ENCODE measurements at places on chromosomes 13 and 19.

DNA sequence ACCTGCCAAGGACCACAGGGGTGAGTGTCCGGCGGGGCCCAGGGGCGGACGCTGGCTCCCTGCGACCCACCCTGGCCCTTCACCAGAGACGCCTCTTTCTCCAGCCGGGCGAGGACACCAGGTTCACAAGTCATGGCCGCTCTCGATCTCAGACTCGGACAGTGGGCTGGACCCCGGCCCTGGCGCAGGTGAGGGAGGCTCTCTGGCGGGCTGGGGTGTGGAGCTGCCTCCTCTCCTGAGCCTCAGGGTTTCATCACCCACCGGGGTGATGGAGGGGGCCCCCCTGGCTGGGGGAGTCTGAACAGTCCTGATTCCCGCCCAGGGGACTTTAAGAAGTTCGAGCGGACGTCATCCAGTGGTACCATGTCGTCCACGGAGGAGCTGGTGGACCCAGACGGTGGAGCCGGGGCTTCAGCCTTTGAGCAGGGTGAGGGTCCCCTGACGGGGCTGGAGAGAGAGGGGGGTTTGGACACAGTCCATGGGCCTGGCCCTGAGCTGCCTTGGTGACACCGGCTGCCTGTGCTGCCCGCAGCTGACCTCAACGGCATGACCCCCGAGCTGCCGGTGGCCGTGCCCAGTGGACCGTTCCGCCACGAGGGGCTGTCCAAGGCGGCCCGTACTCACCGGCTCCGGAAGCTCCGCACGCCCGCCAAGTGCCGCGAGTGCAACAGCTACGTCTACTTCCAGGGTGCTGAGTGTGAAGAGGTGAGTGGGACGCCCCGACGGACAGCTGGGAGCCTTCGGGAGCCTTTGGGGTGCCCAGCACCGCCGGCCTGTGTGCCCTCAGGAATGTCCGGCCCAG, 13.6 kb downstream of the ARHGAP45 start:
- DNase-seq, result no peak

GRCh38 chr19:48443256-48443655, 2.5 kb upstream of the GRWD1 start:
- DNase-seq, result no peak

- no peak for DNase-seq
These were observed 9.8 kb downstream of the ECSIT start for GRCh38 chr19:11519138-11519537.

DNA sequence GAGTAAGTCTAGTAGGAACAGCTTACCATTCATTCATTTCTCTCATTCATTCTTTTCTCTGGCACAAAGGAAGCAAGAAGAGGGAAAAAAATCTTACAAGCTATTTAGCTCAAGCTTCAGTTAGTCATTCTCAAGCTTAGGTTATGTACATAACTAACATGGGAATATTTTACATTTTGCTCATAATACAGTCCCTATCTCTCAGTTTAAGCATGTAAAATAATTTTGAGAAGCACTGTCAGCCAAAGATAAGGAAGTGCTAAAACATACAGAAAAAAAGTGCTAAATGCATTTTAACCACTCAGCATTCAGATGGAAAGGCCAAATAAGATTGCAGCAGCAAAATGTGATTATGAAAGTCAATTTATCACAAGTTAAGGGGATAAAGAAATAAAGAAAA, 7.9 kb downstream of the RBM26 start:
- DNase-seq, result no peak

DNA sequence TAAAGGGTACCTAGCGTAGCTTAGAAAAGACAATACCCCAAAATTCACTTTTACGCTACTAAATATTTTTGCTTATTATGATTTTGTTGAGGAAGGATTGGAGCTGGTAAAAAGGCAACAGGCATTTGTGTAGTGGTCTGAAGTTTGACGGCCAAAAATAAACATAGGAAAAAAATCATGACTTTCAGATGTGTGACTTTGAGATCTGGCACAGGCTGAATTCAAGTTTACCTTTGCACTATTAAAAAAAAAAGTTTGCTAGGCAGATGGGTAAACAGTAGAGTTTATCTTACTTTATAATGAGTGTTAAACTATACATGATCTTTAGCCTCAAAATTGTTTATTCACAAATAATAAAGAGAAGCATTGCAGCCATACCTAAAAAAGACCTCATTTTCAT, 24.3 kb upstream of the INTS6 start:
- DNase-seq, result no peak

DNA sequence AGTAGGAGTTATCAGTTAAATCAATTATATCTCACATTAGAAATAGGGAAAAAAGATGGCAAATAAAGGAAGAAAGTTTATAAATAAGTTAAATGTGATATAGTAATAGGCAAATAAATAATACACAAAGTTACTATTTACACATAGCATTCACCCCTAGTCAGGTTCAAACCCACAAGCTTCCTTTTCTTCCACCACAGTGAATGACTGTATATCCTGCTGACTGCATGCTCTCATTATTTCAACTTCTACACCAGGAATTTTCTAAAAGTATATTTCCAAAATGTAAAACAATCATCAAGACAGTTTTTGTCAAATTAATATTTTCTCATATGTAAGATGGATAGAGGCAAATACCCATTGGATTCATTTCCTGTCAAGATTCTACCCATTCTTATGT, 548.6 kb upstream of the SLITRK5 start:
- peak; percentile 38 for DNase-seq

DNA sequence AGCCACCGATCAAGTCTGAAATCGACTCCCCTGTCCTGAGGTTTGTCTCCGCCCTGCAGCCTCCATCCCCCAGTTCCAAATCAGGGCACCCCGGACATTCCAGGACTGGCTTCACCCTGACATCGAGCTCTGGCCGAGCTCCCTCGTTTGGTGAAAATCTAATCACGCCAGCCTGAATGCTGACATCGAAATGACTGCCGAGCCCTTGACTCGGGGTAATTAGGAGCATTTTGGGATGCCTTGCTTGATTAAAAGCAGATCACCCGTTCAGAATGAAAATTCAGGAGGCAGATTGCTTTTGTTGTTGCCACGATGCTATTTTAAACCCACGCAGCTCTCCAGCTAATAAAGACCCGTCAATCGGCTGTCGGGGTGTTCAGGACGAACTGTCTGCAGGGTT, 34.3 kb downstream of the ZNRF4 start:
- DNase-seq, result no peak

GRCh38 chr13:48739386-48739964, 85.7 kb downstream of the CYSLTR2 start:
- no peak for DNase-seq

- no peak for DNase-seq
These were observed 440.3 kb downstream of the IRS2 start for GRCh38 chr13:109346060-109346459.

- peak; percentile 99 for DNase-seq
These were observed 89.0 kb upstream of the CSNK1A1L start for GRCh38 chr13:37194428-37194861.

- DNase-seq, result peak; percentile 73
These were observed 34.9 kb upstream of the TPM4 start for GRCh38 chr19:16041299-16041990.

GRCh38 chr19:3115411-3115810, 20.4 kb upstream of the GNA15 start:
- no peak for DNase-seq

DNA sequence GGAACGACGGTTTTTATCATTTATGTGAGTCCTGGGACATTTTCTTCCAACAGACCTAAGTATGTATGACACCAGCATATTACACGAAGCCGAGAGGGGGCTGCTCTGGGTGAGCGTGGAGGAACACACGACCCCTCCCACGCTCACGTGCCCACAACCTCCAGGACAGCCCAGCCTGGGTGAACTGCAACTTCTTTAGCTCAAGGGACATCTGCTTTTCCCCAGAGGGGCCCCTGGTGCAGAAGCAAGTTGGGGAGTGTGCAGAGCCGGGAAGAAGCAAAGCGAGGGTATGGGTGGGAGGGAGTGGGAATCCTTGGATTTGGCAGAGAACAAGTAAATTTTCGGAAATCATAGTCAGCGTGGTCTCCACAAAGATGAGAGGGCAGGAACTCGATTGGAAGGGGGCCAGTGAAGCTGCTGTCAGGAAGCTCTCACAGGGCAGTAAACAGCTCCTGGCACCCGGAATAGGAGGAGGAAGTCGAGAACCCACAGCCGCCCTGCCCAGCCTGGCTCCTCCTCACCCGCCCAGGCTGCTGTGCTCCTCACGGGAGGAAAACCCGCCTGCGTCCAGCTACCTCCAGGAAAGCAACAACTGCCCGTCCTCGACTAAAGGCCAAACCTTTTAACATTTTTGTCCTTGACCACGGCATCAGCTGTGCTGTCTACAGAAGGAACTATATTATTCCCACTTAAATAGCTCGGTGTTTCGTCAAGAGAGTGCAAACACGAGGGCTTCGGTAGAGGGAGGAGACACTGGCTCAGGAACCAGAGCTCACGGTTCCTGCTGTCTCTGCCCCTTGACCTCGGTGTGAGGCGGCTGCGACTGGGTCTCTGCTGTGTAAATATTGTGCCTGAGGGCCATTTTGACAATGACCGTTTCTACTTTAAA, 17.2 kb upstream of the CFAP97D2 start:
- peak; percentile 29 for DNase-seq

GRCh38 chr13:93620181-93620765, 393.7 kb downstream of the GPC6 start:
- DNase-seq, result peak; percentile 26

DNA sequence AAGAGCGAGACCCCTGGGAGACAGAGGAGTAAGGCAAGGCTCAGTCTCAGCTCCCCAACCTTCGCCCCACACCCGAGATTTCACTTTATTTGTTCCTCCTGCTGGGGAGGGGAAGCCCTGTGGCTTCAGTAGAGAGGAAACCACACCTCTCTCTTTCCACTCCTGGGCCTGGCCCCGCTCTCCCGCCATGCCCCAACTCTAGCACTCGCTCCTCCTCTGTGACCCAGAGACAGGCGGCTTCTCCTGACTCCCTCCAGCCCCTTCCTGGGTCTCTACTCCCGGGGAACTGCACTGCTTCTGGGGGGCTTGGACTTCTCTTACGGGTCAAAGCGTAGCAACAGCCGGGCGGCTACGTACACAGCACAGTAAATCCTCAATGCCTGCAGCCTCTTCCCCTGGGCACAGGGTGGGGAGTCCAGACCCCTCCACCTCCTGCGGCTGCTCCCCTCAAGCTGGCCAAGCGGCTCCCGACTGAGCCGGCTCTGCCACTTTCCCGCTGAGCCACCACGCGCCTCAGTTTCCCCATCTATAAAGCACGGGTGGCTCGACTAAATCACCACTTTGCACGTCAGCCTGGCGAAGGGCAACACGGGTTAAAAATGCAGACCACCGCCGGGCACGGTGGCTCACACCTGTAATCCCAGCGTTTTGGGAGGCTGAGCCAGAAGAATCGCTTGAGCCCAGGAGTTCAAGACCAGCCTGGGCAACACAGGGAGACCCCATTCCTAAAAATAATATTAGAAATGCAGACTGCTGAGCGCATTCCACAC, 1.4 kb downstream of the RNF126 start:
- DNase-seq, result no peak

DNA sequence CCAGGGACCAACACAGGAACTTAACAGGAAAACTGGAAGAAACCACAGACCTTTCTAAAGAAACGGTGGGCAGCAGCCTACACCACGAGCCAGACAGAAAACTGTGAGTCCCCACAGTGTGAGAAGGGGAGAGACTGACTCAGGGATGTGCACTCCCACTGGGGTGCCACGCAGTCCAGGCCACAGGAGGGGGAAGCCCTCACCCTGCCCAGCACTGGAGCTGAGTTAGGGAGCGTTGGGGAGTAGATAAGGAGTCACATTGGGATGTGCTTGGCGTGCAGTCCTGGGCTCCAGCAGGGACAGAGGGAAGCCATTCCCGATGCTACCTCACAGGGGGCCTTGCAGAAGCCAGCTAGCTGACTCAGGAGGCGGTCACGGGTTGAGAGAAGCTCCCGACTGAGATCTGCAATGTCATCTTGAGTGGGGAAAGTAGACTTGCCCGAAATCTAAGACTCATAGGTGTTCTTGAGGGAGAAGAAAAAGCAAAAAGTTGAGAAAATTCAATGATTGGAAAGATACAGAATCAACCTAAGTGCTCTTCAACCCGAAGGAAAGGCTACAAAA, 17.3 kb downstream of the SIGLEC8 start:
- DNase-seq, result no peak

DNA sequence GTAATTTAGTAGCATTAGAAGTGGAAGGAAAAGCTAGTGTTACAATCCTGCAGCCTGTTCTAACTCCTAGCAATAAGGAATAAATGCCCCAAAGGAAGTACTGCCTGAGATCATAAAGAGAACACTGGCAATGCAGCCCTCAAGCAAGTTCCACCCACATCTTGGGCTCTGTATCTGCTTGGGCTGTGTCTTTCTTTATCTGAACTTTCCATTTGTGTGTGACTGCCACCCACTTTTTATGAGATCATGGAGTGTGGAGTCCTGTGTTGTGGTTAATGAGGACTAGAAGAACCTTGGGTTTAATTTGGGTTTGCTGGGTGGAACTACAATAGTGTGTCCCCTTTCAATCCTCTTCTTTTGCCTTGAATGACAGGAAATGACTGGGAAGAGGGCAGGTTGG, 38.2 kb downstream of the RFXAP start:
- no peak for DNase-seq

GRCh38 chr19:51034704-51035103, at the start of gene KLK12:
Gene KLK12, minus strand, starts transcription at chr19:51035002. Its CDS starts 381 bp downstream, at chr19:51034621.
- no peak for DNase-seq

GRCh38 chr19:40693896-40694295, 3.4 kb upstream of the NUMBL start:
- no peak for DNase-seq

DNA sequence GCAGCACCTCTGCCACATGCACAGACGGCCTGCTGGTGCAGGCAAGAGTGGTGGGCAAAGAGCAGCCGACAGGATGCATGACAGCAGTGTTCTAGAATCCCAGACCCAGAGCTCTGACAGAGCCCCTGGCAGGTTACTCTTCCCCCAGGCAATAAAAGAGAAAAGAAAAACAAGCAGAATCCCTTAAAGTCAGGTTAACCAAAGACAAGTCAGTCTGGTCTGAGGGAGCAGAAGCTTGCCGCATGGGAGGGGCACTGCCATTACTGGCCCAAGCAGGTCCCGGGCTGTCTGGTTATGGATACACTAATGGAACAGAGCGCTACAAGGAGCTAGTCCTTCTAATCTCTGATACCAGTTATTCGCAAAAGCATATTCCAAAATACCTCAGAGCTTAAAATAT, 36.1 kb upstream of the DOCK9 start:
- no peak for DNase-seq

GRCh38 chr13:112688560-112689302, 1.1 kb upstream of the ATP11A start:
- no peak for DNase-seq

GRCh38 chr19:54461210-54461609, 2.4 kb downstream of the LENG9 start:
- no peak for DNase-seq

DNA sequence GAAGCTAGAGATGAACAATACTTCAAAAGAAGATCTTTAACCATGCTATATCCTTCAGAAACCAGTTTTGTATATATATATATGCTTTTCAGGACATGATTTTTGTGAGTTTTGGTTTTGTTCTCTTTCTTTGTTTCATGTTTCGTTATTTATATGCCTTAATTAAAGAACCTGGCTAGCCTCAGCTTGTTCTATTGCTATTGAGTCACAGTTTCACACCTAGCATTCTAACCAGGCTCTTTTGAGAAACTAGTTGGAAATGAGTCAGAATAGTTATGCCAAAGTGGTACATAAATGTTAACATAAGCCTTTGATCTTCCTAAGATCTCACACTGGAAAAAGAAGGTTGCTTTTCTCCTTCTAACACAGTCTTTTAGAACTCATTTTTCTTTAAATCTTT, 1925.2 kb downstream of the OLFM4 start:
- DNase-seq, result no peak
